ENCODE measurements at places on chromosomes 5 and 9.

- DNase-seq, result no peak
Measured at GRCh38 chr5:56175488-56175887, 57.6 kb downstream of the ANKRD55 start.

GRCh38 chr5:150499437-150499956 is 8.4 kb upstream of the NDST1 start:
- no peak for DNase-seq

DNA sequence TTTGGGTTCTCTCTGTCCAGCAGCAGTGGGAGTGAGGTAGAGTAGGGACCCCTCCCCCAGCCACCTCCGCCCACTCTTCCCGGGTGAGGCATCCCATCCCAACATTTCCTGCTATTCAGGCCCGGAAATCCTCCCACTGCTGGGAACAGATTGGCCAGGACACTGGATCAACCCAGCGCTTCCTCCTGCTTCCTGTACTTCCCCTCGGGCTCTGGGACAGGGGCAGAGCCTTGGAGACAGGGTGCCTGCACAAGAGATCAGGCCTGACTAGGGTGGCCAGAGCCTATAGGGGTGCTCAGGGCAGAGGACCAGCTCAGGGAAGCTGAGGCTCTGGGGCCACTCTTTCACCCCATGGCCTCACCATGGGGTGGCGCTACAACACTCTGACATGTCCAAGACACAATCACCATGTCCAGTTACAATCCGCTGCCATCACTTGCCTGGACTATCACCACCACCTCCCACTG is 14.5 kb downstream of the SH2D3C start:
- no peak for DNase-seq

- DNase-seq, result no peak
Measured at GRCh38 chr5:159459951-159460538, 129.8 kb upstream of the IL12B start.

- no peak for DNase-seq
Measured at GRCh38 chr9:69393425-69393824, 68.4 kb downstream of the ENTREP1 start.

DNA sequence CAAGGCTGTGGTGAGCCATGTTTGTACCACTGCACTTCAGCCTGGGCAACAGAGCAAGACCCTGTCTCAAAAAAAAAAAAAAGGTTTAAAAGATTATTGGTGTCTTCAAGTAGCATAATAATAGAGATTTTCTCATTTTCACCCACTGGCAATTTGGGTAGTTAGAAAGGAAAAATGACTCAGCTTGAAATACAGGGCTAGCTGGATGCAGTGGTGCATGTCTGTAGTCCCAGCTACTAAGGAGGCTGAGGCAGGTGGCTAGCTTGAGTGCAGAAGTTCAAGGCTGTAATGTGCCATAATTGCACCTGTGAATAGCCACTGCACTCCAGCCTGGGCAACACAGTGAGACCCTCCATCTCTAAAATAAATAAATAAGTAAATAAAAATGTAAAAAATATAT is 111.1 kb downstream of the ARRDC3 start:
- no peak for DNase-seq

GRCh38 chr9:93112864-93113389 is 16.9 kb downstream of the CARD19 start:
- no peak for DNase-seq

- DNase-seq, result no peak
Measured at GRCh38 chr5:79157305-79157704, 45.7 kb downstream of the BHMT start.

GRCh38 chr9:16950051-16950450 is 79.6 kb upstream of the BNC2 start:
- DNase-seq, result no peak

DNA sequence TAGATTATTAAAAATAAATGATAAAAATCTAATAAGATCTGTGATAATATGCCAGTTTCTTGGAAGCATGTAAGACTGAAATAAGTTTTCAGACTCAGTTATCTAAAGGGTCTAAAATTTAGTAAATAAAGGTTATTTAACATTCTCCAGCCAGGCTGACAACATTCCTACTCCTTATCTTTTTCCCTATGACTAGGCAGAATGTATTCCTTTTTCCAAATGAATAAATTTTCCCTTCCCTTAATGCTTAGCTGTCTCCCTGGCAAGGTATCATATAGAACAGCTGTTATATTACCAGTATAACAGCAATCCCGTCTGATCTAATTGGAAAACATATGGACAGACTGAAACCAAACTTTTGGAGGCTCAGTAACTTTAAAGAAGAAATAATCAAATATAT is 13.0 kb downstream of the MEGF9 start:
- no peak for DNase-seq

DNA sequence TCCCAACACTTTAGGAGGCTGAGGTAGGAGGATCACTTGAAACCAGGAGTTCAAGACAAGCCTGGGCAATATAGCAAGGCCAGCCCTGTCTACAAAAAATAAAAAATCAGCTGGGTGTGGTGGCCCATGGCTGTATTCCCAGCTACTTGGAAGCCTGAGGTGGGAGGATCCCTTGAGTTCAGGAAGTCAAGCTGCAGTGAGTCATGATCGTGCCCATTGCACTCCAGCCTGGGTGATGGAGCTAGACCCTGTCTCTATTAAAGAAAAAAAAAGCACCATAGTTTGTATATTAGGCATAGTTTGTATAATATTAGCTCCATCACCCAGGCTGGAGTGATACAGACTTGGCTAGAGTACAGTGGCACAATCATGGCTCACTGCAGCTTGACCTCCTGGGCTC is 9.6 kb upstream of the NME5 start:
- no peak for DNase-seq

DNA sequence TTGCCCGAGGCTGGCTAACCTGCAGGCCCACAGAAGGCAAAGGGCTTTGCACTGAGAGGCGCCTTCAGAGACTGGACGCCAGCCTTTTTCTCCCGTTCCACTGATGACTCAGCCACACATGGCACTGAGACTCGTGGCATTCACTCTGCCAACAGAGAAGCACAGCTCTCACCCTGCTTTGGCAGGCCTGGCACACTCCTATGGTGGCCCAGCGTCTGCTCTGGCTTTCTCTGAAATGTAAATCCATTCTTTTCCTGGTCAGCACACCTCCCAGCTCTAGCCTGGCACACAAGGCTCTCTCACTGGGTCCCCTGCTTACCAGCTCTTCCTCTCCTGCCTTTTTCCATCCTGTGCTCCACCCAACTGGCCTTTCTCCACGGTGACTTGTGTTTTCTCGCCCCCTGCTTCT is 5.9 kb upstream of the MELK start:
- DNase-seq, result no peak

DNA sequence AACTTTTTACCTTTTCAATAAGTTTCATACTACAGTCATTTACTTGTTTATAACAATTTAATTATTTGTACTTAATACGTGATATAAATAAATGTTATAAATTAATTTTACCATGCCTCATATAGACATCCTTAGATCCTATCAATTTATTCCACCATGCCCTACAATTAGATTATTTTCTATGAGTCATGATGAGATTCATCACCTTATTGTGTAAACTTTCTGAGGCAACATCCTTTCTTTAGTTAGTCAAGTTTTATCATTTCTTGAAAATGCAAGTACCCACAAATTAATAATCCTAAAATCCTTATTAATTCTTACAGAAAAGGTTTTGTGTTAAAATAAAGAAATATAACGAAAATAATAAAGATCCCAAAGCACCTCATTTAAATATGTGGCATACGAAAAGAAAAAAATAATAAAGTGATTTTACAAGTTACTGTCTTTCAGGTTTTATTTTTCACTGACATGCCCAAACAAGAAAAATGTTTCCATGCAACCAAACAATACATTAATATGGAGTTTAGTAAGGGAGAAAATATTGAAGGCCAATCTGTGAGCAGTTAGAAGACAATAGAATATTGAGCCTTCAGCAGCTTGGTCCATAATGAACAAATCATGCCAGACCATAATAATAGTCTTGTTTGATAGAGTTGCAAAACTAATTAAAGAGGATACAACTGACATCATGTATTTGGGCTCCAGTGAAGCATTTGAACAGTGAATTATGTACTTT is 188.7 kb upstream of the MRPS30 start:
- no peak for DNase-seq

DNA sequence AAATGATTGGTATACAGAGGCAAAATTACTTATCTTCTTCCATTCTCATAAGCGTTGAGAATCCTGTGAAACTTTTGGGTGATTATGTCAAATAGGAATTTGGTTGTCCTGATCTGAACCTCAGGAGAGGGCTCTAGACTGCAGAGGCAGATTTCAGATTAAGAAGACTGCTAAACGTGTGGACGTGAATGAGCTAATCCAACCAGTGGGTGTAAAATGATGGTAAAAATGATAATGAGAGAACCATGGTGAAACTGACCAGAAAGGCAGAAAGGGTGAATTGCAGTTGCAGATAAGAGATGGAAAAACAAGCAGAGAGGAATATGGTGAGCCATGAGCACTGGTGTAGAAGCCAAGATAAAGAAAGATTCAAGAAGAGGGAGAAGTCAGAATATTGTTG is 1200.2 kb upstream of the CDH6 start:
- DNase-seq, result no peak

DNA sequence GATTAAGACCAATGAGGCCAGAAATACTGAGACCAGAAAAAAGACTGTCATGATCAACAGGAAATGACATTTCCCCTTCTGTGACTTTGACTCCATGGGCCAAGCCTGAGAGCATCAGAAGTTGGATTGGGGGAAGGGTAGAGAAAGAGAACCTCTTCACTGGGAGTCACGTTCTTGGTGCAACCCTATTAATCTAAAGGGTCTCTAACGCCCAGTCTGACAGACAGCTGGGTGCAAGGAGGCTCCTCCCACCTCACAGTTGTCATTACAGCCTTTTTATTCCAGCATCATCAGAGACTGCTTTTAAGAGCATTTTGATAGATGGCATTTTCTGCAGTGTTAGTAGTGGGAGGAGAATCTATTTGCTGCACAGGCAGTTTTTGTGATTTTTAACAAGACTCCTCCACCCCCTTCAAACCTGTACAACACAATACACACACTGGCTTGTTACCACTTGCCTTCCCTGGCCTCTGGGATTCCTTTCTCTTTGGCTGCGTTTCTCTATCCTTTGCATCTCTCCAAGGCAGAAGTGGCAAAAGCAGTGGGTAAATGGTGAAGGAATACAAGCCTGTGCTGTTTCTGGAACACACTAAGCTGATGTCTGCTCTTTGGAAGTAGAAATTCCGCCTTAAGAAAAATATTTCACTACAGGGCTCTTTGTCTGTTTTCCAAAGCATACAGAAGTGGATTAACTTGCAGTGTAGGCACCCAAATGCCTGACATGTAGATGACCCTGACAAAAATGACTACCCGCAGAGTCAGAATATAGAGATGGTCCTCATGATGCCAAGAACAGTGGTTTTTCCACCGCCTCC is 310.4 kb upstream of the ZNF608 start:
- no peak for DNase-seq

GRCh38 chr5:172497591-172498255 is 43.4 kb upstream of the SH3PXD2B start:
- no peak for DNase-seq
